BE2C (cell line): ENCODE measurements at places on chromosomes 1 and 21.

- DNase-seq: no peak
Measured at GRCh38 chr1:12636098-12636950, 7.6 kb upstream of the AADACL4 start.

DNA sequence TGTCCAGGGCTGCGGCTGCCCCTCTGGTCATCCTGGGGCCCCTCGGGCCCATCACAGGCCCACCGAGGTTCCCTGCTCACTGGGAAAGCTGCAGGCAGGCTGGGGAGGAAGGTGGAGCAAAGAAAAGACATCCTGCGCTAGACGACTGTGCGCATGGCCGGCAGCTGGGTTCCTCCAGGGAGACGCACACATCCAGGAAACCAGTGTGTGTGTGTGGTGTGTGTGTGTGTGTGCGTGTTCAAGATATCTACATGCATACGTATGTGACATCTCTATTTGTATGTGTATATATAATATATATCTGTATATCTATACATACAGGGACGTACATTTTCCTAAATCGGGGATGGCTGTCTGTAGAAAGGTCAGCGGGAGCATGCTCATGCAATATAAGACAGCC is 63.7 kb downstream of the ACOT7 start:
- DNase-seq: no peak

- no peak for DNase-seq
Measured at GRCh38 chr1:189405419-189405818, 1072.2 kb downstream of the BRINP3 start.

- no peak for DNase-seq
Measured at GRCh38 chr1:180948641-180949615, 36.2 kb downstream of the KIAA1614 start.

- no peak for DNase-seq
Measured at GRCh38 chr1:18592368-18592767, 38.3 kb upstream of the PAX7 start.

DNA sequence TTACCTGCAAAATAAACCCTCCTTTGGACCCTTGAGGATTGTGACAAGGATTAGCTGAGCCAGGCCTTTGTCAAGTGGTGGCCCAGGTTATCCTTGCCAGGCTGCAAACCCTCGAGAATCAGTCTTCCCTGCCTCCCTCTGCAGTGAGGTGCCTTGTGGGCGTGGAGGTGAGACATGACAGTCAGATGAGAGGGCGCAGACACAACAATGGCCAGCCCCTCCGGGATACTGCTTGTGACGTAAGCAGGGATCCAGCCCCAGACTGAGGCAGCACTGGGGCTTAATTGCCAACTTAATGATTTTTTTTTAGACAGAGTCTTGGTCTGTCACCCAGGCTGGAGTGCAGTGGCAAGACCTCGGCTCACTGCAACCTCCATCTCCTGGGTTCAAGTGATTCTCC is 104.6 kb downstream of the LAMC2 start:
- DNase-seq: no peak

- DNase-seq: peak; percentile 15
Measured at GRCh38 chr1:87986130-87986866, 657.6 kb downstream of the LMO4 start.

DNA sequence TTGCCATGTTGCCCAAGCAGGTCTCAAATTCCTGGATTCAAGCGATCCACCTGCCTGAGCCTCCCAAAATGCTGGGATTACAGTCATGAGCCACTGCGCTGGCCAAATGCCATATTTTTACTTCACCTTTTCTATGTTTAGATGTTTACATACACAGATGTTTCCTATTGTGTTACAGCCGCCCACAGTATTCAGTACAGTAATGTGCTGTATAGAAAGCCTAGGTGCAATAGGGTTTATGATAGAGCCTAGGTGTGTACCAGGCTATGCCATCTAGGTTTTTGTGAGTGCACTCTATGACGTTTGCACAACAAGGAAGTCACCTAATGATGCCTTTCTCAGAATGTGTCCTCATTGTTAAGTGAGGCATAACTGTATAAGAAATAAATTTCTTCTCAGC is 153.4 kb downstream of the CHRM3 start:
- no peak for DNase-seq

- DNase-seq: no peak
Measured at GRCh38 chr1:238340989-238341388, 450.3 kb upstream of the ZP4 start.

DNA sequence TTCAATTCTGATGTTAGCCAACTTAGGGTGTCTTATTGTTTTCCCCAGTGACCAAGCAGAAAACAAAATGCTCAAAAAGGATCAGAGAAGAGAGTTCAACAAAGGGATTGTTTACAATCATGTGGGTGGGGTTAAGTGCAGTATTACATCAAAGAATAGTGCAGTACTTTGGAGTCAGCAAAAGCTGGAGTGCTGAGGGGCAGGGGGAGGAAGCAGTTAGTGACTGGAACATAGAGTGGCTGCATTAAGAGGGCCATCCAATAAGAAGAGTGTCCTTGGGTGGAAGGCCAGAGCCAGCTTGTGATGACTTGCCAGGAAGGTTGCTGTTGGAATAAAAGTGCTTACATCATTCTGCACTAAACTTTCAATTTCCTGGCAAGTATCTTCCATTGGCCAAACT is 175.5 kb downstream of the CYYR1 start:
- no peak for DNase-seq

DNA sequence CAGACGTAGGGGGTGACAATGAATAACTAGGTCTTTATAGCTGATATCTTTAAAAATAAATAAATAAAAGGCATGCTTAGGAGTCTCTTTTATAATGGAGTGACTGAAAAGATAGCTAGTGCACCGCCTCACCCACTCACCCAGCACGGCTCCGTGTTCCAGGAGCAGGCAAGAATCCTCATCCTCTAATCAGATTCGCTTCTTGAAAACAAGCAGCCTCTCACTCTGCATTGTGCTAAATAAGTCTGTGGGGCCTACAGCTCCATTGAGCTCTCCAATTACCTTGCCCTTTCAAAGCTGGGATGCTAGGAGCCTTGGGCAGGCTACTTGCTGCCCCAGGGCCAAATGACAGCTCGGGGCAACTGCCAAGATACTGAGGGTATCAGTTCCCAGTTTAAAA is 91.5 kb downstream of the TIAM1 start:
- DNase-seq: no peak

DNA sequence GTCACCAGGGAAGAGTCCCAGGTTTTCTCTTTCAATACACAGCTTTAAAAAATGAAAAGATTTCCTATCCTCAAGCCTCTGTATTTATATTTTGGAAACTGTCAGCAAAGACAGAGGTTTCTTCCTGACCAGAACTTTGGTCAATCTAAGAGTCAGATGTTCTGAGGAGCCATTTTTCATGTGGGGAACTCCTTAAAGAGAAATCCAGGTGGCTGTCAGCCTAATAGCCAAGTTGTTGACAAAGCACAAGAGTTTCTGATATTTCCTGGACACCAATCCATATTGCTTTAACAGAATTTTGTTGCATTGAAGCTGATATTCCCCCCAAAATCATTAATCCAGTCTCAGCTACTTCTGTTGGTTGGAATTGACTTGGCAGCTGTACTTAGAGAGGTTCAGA is 318.6 kb upstream of the NFIA start:
- DNase-seq: no peak

DNA sequence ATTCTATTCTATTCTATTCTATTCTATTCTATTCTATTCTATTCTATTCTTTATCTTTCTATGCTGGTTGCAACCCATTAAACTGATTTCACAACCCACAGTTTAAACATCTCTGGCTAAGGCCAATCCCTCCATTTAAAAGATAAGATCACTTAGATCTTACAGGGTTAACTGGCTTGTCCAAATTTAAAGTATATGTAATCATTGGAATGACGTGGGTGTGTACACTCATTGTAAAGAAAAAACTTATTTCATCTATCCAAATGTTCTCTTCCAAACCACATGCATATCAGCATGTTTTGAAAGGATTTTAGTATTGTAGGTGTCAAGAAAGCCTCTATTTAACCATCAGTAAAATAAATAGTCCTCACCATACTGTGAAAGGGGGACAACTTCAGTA is 299.6 kb upstream of the RUNX1 start:
- DNase-seq: no peak

- DNase-seq: no peak
Measured at GRCh38 chr1:108856994-108857393, at the start of gene AKNAD1. AKNAD1 (minus strand) TSS chr1:108857094; CDS start chr1:108852664, 4,430 bp downstream.

- DNase-seq: no peak
Measured at GRCh38 chr1:156113282-156113950, 1.1 kb upstream of the LMNA start.

DNA sequence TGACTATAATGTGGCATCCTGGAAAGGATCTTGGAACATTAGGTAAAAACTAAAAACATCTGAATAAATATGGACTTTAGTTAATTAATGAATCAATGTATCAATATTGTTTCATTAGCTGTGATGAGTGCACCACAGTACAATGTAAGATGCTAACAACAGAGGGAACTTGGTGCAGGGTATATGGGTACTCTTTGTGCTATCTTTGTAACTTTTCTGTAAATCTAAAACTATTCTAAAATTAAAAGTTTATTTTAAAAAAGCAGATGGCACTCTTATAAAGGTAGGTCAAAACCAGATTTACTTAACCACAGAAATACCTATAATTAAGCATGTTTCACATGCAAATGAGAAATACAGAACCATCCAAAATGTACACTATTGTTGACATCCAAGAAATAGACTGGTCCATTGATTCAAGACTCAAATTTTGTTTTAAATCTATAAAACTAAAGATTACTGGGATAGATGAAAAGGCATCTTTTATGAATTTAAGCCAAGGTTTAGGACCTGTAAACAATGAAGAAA is 38.4 kb downstream of the ACBD3 start:
- no peak for DNase-seq

DNA sequence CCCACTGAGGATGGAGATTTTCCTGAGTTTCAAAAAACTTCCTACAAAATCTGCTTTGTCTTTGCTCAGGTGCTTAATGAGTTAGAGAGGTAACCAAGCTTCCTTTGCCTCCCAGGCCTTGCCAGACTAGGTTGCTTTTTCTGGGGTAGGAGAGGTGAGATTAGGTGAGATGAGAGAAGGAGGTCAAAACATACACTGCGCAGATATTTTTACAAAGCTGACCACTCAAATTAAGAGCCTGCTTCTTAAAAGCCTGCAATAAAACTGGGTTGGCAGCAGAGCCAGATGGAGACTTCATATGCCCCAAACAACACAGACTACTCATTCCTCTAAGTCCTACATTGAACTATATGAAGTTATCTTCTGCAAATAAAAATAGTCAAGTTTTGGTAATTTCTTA is 352.5 kb downstream of the NUF2 start:
- DNase-seq: no peak

- no peak for DNase-seq
Measured at GRCh38 chr1:155196103-155196892, 11.4 kb downstream of the THBS3 start.

GRCh38 chr1:226725897-226726267 is 13.2 kb downstream of the ITPKB start:
- no peak for DNase-seq

DNA sequence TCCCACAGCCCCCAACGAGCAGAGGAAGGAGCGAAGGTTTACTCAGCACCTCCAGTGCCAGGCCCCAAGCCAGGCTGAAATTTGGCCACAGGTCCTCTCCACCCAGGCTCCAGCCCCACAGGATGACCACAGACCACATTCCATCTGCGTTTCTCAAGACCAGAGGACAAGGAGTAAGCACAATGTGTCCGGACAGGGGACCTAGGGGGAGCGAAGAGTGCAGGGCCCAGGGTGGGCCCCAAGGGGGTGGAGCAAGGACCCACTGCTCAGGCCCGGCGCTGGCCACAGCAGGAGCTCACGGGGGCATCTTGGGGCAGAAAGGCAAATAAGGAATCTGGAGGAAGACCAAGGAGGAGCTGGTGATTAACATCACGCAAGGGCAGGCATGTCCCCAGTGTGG is 100.5 kb downstream of the NPHP4 start:
- DNase-seq: no peak

DNA sequence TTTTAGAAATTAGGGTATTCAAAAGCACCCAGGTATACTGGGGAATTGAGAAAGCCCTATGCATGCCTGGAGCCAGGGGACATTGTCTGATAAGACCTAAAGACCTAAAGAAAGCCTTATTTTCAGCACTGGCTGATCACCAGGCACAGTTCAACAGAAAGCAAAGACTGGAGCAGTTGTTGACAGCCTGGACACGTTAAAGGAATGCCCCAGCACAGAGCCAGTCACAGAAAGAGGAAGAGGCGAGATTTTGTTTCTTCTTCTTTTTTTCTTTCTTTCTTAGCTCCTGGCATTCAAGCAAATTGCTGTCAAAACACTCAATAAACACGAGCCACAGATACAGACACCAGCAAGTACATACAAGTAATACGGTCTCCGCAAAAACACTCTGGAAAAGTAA is 40.4 kb downstream of the RNF187 start:
- no peak for DNase-seq

- DNase-seq: no peak
Measured at GRCh38 chr1:196567238-196567637, 41.0 kb downstream of the KCNT2 start.

GRCh38 chr1:218284377-218284916 is 646 bp upstream of the RRP15 start:
- DNase-seq: peak; percentile 27

- DNase-seq: no peak
Measured at GRCh38 chr1:3642919-3643675, 6.8 kb downstream of the WRAP73 start.

GRCh38 chr1:219990782-219991510 is 55.4 kb downstream of the EPRS1 start:
- DNase-seq: no peak
